Activated CD4-positive, alpha-beta T cell treated with anti-CD3 and anti-CD28 coated beads for 36 hours (primary cell): ENCODE measurements at places on chromosomes 2 and 18.

DNA sequence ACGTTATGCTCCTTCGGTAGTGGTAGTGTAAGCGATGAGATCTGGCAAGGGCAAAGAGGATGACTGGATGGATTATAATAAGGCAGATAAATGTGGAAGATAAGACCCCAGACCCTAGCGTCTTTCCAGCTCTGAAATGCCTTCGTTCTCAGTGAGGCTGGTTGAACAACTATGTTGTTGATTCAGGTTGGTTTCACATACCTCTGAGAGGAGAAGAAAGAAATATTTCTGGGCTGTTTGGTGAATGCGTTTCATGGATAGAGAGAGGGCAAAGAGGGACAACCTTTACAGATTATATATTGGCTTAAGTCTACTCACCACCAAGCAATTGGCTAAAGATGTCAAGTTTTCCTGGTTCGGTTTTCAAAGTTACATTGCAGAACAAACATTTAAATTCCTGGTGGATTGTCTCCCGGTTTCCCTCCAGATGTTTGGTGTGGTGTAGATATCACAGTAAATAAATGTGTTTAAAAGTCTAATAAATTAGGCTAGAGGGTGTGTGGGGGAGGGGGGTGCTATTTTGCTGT, 190.1 kb upstream of the GLI2 start:
- DNase-seq = no peak
- no peak overlapping the region for H3K27ac ChIP-seq
- H3K4me3 ChIP-seq = no peak overlapping the region
- H3K4me1 ChIP-seq = no peaks in the 10 kb centered on the region
- peaks cover 3% of the 10 kb centered on the region for H3K27me3 ChIP-seq

DNA sequence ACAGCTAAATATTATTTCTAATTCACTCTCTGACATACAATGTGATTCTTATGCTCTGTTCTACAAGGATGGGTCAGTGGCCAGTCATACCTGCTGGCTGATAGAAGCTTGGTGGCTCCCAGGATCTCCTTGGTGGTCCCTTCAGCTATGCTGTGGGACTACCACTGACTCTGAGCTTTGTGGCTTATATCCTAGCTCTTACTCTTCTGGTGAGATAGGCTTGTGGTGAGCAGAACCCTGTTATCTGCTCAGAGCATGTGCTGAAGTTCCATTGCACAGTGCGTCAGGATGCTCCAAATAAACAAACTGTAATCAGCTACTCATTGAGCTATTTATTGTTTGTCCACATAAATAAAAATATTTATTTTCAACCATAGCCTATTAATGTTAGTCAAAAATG, 51.7 kb downstream of the MFSD6 start:
- H3K27ac ChIP-seq = no peak overlapping the region
- DNase-seq = no peak
- no peaks in the 10 kb centered on the region for H3K27me3 ChIP-seq
- peaks cover 40% of the 10 kb centered on the region for H3K4me1 ChIP-seq
- H3K36me3 ChIP-seq = peaks cover 34% of the 10 kb centered on the region
- H3K4me3 ChIP-seq = no peak overlapping the region

- DNase-seq = no peak
- H3K27me3 ChIP-seq = no peaks in the 10 kb centered on the region
- H3K27ac ChIP-seq = no peak overlapping the region
- H3K4me1 ChIP-seq = no peaks in the 10 kb centered on the region
- H3K4me3 ChIP-seq = no peak overlapping the region
Observed at GRCh38 chr2:49687918-49688317, 533.6 kb upstream of the FSHR start.

DNA sequence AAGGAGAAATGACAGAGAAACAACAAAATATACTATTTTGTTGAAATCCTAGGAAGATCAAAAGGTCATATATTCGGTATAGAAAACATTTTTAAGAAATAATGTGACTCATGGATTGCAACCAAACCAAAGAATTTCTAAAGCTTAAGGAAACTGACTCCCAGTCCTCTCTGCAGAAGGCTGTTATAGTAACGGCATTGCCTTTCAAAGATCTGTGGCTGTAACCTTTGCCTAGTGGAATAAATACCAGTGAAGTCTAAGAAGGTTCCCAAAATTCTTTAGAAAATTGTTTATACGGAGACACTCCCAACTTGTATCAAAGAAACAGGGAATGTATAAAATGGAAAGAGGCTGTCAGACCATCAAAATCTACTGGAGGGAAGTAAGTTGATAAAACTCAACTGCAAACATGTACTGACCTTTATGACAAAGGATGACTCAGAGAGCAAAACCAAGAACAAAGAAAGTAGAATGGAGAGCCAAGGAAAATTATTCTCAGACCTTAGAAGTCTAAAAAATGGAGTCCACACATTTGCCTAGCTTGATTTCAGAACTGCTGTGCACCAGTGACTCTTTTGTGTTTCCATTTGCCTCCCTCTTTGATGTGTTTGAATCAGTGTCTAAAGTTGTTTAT, 48.6 kb upstream of the FSIP2 start:
- H3K36me3 ChIP-seq = no peaks in the 10 kb centered on the region
- no peak overlapping the region for H3K4me3 ChIP-seq
- H3K27me3 ChIP-seq = no peaks in the 10 kb centered on the region
- no peak overlapping the region for H3K27ac ChIP-seq
- no peak for DNase-seq

DNA sequence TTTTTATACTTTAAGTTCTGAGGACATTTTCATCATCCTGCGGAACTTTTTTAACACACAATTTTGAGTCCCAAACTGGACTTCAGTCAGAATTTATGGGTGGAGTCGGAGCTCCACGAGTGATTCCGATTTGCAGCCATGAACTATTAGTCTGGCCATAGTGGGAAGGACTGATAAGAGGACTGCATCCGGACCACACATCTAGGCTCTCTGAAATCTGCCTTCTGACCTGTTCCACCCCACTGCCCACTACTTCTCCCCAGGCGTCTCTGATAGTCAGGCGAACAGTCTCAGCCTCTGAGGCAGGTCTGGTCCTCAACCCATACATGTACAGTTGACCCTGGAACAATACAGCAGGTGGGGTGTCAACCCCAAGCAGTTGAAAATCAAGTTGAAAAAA, 5.2 kb downstream of the MRPL35 start:
- DNase-seq = no peak
- H3K4me3 ChIP-seq = no peak overlapping the region
- no peaks in the 10 kb centered on the region for H3K27me3 ChIP-seq
- peaks cover 32% of the 10 kb centered on the region for H3K36me3 ChIP-seq
- no peak overlapping the region for H3K27ac ChIP-seq
- peaks cover 23% of the 10 kb centered on the region for H3K4me1 ChIP-seq

- H3K4me1 ChIP-seq = peaks cover 28% of the 10 kb centered on the region
- H3K4me3 ChIP-seq = no peak overlapping the region
- no peaks in the 10 kb centered on the region for H3K36me3 ChIP-seq
- DNase-seq = peak; percentile 32
- H3K27me3 ChIP-seq = peaks cover 39% of the 10 kb centered on the region
Observed at GRCh38 chr18:57841568-57841967, 38.5 kb upstream of the ATP8B1 start.

- no peak overlapping the region for H3K4me3 ChIP-seq
- no peak for DNase-seq
- no peak overlapping the region for H3K27ac ChIP-seq
- peaks cover 15% of the 10 kb centered on the region for H3K4me1 ChIP-seq
Observed at GRCh38 chr2:128249555-128249954, 69.1 kb downstream of the HS6ST1 start.

DNA sequence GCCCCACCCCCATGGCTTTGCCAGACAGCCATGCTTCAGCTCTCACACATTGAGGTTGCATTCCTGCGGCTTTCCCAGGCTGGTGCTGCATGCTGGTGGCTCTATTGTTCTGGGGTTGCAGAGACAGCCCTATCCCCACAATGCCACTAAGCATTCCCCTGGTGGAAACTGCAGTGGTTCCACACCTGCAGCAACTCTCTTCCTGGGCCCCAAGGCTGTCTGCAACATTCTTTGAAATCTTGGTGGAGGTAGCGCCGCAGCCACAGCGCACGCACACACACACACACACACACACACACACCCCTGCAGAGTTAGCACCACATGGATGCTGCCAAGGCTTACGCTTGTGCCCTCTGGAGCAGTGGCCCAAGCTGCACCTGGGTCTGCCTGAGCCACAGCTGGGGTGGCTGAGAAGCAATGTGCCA, 21.4 kb downstream of the SFXN5 start:
- DNase-seq = no peak
- H3K4me3 ChIP-seq = no peak overlapping the region
- no peaks in the 10 kb centered on the region for H3K4me1 ChIP-seq
- no peaks in the 10 kb centered on the region for H3K27me3 ChIP-seq
- H3K36me3 ChIP-seq = no peaks in the 10 kb centered on the region
- H3K27ac ChIP-seq = no peak overlapping the region

DNA sequence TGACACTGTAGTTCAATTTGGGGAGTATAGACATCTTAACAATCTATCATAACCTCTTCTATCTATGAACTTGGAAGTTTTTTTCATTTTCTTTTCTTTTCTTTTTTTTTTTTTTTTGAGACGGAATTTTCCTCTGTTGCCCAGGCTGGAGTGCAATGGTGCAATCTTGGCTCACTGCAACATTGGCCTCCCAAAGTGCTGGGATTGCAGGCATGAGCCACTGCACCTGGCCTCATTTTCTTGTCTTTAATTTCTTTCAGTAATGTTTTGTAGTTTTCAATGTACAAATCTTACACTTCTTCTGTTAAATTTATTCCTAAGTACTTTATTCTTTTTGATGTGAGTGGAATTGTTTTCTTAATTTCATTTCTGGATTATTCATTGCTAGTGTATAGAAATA, 14.6 kb downstream of the ASAP2 start:
- H3K27me3 ChIP-seq = peaks cover 16% of the 10 kb centered on the region
- DNase-seq = no peak
- no peaks in the 10 kb centered on the region for H3K4me1 ChIP-seq
- H3K36me3 ChIP-seq = no peaks in the 10 kb centered on the region
- H3K27ac ChIP-seq = no peak overlapping the region
- H3K4me3 ChIP-seq = no peak overlapping the region

- peaks cover 3% of the 10 kb centered on the region for H3K36me3 ChIP-seq
- H3K27me3 ChIP-seq = peaks cover 21% of the 10 kb centered on the region
- H3K27ac ChIP-seq = peak overlapping the region; percentile 81
- H3K4me3 ChIP-seq = peak overlapping the region; percentile 91
- DNase-seq = no peak
Observed at GRCh38 chr2:74552914-74553811, 579 bp downstream of the LOXL3 start.

- no peaks in the 10 kb centered on the region for H3K36me3 ChIP-seq
- no peaks in the 10 kb centered on the region for H3K27me3 ChIP-seq
- no peaks in the 10 kb centered on the region for H3K4me1 ChIP-seq
Observed at GRCh38 chr2:152548996-152549395, 168.3 kb downstream of the PRPF40A start.

DNA sequence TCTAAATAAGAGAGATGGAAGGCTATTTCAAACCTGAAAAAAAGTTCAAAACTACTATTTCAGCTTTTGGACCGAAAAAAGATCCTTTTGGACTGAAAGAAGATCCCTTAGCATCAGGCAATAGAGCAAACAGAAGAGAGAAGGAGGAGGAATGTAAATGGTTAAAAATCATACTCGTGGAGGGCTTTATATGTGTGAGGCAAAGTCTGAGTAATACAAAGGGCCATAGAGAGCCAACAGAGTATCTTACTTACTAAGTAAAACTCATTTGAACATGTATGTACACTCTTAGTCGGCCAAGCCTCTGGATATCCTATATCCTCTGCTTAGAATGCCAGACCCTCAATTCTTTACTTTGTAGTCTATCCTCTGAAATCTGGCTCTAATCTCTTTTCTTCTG, 55.7 kb downstream of the ITSN2 start:
- no peaks in the 10 kb centered on the region for H3K4me1 ChIP-seq
- no peak overlapping the region for H3K4me3 ChIP-seq
- no peak for DNase-seq
- H3K27me3 ChIP-seq = no peaks in the 10 kb centered on the region

- peaks cover 12% of the 10 kb centered on the region for H3K4me1 ChIP-seq
- H3K36me3 ChIP-seq = no peaks in the 10 kb centered on the region
- H3K27me3 ChIP-seq = peaks cover 26% of the 10 kb centered on the region
- H3K4me3 ChIP-seq = peak overlapping the region; percentile 64
- DNase-seq = peak; percentile 38
- no peak overlapping the region for H3K27ac ChIP-seq
Observed at GRCh38 chr18:23136326-23137096, 1.2 kb downstream of the CABLES1 start.

GRCh38 chr2:204282525-204282924, 262.8 kb upstream of the PARD3B start:
- H3K4me1 ChIP-seq = no peaks in the 10 kb centered on the region
- H3K36me3 ChIP-seq = no peaks in the 10 kb centered on the region
- no peak overlapping the region for H3K27ac ChIP-seq
- peaks cover 9% of the 10 kb centered on the region for H3K27me3 ChIP-seq
- no peak overlapping the region for H3K4me3 ChIP-seq

DNA sequence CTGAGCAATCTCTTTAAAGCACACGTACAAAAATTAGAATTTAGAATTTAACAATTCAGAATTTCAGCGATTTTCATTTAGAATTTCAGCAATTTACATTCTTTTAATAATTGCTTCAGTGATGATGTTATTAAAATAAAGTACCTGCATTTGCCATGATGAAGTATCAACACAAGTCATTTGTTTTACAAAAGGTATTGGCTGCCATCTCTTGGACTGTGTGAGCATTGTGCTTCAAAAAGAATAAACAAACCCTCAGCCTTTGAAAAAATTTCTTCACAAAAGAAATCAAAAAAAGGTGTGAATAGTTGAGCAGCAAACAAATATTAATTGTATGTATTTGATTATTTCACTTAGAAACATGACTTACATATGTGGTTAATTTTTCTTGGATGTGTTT, 27.1 kb upstream of the ZC3H15 start:
- DNase-seq = no peak
- H3K27me3 ChIP-seq = no peaks in the 10 kb centered on the region
- no peak overlapping the region for H3K4me3 ChIP-seq
- no peak overlapping the region for H3K27ac ChIP-seq
- H3K36me3 ChIP-seq = peaks cover 4% of the 10 kb centered on the region
- peaks cover 7% of the 10 kb centered on the region for H3K4me1 ChIP-seq

DNA sequence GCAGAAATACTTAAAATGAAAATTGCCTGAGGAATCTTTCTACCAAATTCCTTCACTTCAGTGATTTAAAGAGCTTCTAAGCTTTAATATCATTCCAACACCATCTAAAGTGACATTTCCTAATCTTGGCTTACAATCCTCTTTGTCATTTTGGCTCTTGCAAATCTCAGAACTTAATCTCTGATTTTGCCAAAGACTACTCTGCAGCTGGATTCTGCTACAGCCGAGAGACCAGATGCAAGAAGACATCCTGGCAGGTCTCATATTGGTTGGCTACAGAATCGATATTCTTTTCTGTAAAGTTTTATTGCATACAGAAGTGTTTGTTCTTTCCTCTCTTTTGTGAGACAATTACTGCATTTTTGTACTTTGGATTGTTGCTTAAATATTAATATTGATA, 716.5 kb upstream of the LRATD1 start:
- H3K4me1 ChIP-seq = no peaks in the 10 kb centered on the region
- no peaks in the 10 kb centered on the region for H3K27me3 ChIP-seq
- H3K36me3 ChIP-seq = no peaks in the 10 kb centered on the region
- DNase-seq = no peak
- H3K27ac ChIP-seq = no peak overlapping the region
